ENCODE measurements at places on chromosomes 7 and 10.

GRCh38 chr10:127649642-127650041 lies 87.3 kb upstream of the FOXI2 start:
- no peak for DNase-seq

GRCh38 chr7:269721-270120 lies 20.2 kb upstream of the FOXL3 start:
- no peak for DNase-seq

DNA sequence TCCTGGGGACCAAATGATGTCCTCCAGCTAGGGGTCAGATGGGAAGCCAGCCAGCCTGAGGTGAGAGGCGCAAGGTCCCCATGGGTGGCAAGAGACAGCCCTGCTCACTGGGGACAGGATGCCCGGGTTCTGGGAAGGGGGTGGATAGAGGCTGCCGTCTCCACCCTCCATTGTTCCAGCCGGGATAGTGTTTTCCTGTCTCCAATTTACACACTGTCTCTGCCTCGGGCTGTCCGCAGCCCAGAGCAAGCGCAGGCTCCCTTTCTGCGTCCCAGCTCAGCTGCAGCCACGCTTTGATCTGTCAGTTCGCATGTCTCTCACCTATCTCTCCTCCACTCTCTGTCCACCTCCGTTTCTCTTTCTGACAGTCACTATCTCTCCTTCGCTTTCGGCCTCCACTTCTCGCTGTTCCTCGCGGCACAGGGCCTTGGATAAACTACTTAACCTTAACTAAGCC lies 2.1 kb downstream of the EPHB4 start:
- peak; percentile 17 for DNase-seq

GRCh38 chr7:83613232-83613631 lies 35.7 kb downstream of the SEMA3E start:
- DNase-seq: peak; percentile 10

DNA sequence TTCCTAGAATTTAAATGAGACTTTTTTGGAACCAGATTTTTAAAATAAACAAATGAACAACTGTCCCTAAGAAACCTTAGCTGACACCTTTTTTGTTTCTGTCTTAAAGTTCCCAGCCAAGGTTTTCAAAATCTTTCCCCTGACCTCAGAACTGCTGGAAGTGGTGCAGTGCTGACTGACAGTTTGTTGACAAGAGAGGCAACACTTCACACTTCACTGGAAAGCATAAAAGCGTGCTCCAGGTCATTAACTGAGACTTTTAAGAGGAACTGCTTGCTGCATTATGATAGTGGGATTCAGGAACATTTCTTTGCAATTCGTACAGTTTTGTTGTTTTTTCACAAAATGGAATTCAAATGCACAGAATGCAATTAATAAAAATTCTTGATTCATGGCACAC lies 36.2 kb downstream of the SYPL1 start:
- DNase-seq: no peak

DNA sequence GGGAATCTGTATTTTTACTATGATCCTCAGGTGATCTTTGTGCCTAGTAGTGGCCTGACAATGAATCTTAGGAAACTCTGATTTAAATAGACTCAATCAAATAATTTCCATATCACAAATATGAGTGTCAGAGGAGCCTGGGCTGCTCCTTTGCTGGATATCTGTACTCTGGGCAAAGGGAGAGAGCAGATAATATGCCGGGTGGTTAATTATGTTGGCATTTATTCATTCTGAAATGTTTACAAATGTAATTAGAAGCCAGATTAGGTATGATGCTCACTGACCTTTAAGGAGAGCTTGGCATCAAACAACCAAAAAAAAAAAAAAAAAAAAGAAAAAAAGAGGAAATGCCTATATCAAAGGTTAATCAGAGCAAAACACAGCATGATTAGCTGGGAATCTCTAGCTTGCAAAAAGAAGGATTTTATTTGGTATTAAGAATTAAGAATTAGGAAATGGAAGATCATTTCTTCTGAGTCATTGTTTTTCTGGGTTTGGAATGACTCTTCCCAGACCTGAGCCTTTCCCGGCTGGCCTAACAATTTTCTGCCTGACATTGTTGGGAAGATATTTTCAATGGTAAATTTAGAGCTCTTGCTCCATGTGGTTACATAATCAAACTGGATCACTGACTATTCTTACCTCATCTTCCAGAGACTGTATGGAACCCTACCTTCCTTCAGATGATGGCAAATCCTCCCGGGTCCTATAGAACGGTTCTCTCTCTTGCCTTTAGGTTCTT lies 365.3 kb downstream of the REEP3 start:
- DNase-seq: peak; percentile 3

DNA sequence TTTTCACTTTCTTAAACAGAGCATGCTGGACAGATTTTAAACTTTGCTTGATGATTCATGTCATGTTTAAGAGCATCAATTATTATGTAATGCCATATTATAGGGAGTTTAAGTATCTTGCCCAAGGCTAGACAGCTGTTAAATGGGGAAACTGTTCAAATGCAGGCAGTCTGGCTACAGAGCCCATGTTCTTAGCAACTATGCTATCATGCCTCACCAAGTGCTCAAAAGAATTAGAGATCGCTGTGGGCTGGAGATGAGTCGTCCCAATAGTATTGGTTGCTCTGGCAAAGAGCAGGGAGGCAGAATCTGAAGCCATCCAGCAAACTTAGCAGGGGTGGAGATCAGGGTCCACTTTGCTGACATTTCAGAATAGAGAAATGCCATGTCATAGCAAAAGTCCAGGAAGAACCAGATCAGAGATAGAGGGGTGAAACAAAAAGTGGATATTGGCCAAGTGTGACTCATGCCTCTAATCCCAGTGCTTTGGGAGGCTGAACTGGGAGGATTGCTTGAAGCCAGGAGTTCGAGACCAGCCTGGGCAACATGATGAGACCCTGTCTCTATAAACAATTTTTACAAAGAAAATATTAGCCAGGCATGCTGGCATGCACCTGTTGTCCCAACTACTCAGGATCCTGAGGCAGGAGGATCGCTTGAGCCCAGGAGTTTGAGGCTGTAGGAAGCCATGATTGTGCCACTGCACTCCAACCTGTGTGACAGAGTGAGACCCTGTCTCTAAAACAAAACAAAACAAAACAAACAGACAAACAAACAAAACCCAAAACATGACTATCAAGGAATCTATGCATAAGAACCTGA lies 57.8 kb downstream of the BAMBI start:
- peak; percentile 84 for DNase-seq

DNA sequence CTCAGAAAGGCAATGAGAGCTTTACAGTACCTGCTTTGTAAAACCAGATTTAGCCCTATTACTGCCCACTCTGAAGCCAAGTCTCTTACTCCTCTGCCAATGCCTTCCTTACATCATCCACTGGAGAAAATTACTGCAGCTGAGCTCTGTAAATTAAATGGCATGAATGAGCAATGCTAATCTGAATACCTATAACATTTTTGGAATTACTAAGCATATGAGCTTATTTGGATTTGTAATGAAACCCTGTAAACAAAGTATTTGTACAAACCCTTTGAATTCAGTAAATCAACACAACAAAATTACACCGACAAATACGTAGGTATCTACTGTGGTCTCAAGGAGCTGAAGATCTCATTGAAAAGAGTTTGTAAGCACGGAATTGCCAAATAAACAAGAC lies 12.1 kb upstream of the CCNY start:
- DNase-seq: peak; percentile 75

GRCh38 chr7:107065929-107066247 lies 21.4 kb downstream of the PRKAR2B start:
- no peak for DNase-seq

DNA sequence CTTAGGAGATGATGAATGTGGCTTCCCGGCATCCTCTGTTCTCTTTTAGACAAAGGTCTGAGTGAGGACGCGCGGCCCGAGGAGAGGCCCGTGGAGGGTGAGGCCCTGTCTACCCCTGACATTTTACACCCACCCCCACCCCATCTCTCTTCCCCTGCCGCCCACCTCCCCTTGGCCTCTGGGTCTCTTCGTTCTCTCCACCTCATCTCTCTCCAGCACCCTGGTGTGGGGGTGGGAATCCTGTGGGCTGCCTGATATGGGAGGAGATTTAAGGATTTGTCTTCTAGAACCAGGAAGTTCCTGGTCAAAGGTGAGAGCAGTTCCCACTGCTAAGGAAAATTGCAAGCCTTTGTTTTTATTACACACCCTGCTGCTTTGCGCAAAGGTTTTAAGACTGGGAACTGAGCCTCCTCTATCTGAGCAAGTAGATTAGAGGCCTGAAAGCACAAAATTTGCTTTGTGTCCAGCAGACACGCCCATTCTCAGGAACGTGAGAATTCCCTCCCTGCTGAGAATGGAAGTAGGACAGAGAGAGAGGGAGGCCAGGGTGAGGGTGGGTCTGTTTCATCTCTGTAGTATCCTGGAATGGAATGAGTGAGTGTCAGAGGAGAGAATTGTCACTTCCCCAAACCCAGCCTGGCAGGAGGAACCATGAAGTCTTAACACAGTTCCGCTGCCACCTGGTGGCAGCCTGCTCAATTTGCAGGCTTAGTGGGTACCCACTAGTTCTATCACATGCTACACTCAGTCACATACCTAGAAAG lies 91.2 kb downstream of the GTF2IRD1 start:
- DNase-seq: peak; percentile 18

DNA sequence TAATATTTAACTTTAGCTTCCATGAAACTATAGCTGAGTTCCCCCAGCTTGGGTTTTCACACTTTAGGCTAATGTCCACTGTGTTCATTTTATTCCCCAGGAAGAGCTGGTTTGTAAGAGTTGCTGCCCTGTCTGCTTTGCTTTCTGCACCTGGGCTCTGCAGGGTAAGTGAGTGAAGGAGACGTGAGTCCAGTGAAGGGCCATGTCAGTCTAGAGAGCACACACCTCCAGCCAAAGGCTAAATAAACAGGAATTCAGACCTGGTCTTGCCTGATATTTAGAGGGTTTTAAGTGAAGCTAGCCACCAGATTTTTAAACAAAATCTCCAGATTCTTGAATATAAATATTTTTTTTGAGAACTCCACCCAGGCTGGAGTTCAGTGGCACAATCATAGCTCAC lies 24.5 kb upstream of the FZD1 start:
- DNase-seq: no peak

DNA sequence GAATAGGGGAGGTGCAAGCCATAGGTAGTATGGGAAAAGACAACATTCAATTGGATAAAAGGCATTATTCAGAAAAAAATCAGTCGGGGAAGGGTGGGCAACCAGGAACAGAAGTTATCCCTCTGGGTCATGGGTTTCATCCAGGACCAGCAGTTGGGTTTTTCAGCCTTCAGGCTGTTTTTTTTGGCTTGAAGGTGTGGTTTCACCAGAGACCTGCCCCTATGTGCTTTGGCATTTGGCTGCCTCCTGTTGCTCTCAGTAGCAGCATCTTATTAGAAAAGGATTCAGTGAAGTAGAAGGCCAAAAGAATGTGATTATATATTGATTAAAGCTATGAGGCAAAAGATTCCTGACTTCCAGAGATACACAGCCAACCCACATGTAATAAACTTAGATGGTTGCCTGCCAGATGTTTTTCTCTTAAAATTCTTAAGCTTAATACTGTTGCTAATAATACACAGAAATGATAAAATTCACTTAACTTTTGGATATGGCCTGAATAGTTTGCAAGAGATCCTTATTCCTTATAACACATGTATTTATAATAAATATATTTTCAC lies 251.7 kb upstream of the CSTF2T start:
- DNase-seq: peak; percentile 26

DNA sequence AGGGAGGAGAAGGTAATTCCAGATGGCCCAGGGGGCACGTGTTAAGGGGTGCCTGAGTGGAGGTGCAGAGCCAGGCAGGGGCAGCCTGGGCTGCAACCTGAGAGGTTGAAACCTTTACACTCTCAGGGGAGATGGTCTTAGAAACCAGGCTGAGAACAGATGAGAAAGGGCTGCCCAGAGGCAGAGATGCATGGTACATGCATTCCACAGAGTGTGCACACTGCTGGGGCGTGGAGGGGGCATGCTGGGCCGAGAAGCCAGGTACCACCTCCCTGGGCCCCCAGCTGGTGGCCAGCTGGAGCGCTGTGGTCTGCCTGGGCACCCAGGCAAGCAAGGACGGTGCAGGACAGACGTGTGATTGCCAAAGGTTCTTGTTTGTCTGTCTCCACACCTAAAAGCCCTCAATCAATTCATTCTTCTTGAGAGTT lies 14.1 kb upstream of the CSGALNACT2 start:
- DNase-seq: no peak

GRCh38 chr7:39355664-39356063 lies 210.5 kb upstream of the YAE1 start:
- DNase-seq: no peak

- DNase-seq: no peak
Measured at GRCh38 chr7:2200584-2200980, 32.2 kb downstream of the MAD1L1 start.

DNA sequence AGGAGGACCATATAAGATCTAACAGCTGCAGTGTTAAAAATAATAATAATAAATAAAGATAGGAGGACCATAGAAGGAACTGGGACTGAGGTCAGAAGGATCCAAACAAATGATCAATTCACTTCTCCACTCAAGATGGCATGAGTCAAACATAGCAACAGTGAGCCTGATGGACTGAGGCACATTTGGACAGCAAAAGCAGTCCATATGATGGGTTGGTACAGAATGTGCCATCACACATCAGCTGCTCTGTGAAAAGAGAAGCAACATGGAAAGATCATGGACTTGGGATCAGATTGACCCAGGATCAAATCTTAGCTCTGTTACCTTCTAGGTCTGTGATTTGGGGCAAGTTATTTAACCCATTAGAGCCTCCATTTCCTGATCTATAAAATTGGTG lies 188.9 kb upstream of the KMT2E start:
- DNase-seq: no peak

All from AG10803 (cell line).